ENCODE measurements at places on chromosomes 2 and 18.

- no peak for DNase-seq
These were observed 51.1 kb upstream of the FN1 start for GRCh38 chr2:215487002-215487372.

- peak; percentile 19 for DNase-seq
These were observed 52.7 kb upstream of the LDLRAD4 start for GRCh38 chr18:13165636-13166423.

GRCh38 chr2:230269715-230270114, 44.2 kb downstream of the SP140 start:
- no peak for DNase-seq

GRCh38 chr2:197216361-197216979, 94.1 kb downstream of the ANKRD44 start:
- DNase-seq, result no peak

DNA sequence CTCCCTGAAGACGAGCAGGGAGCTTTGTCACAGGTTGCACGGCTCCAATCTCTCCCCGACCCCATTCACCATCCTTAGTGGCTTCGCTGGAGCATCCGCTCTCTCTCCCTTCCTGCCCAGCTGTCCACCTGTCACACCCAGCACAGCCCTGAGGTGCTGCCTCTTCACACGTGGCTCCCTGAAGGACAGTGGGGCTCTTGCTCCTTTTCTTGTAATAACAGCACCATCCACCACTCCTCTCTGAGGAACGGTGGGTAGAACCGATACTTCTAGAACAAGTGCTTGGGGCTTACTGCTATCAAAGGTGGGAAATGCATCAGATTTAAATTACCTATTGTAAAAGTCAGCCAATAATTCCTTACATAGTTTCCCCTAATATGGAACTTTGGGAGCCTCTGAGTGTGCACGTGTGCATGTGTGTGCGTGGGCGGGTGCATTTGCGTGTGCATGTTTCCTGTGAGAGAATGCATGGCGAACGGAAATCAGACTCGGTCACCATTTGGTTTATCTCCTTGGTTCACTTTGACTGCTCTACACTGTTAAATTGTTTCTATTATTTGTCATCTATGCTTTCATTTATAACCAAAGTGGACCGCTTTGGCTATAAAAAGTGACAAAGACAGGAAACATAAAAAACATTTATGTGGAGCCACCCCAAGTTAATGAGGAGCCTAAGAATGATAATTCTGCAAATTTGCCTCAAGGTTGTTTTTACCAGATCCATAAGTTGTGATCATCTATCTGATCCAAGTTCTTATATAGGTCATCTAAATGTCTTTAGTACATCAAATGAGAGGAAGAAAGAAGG, 39.1 kb downstream of the KLHL29 start:
- no peak for DNase-seq

GRCh38 chr18:53018791-53019190, 678.8 kb downstream of the DCC start:
- no peak for DNase-seq

GRCh38 chr2:188078534-188078933, 213.1 kb upstream of the GULP1 start:
- no peak for DNase-seq
